ENCODE measurements at places on chromosomes 7 and 10.

- no peak overlapping the region for H3K4me3 ChIP-seq
- H3K36me3 ChIP-seq: no peaks in the 10 kb centered on the region
- no peak for DNase-seq
- H3K27me3 ChIP-seq: no peaks in the 10 kb centered on the region
- H3K27ac ChIP-seq: no peak overlapping the region
- H3K4me1 ChIP-seq: no peaks in the 10 kb centered on the region
Observed at GRCh38 chr10:20473023-20473760, 423.9 kb downstream of the NEBL start.

- H3K4me3 ChIP-seq: no peak overlapping the region
- no peak overlapping the region for H3K27ac ChIP-seq
- no peaks in the 10 kb centered on the region for H3K36me3 ChIP-seq
- no peak for DNase-seq
Observed at GRCh38 chr7:20742913-20743312, 43.8 kb downstream of the SP8 start.

DNA sequence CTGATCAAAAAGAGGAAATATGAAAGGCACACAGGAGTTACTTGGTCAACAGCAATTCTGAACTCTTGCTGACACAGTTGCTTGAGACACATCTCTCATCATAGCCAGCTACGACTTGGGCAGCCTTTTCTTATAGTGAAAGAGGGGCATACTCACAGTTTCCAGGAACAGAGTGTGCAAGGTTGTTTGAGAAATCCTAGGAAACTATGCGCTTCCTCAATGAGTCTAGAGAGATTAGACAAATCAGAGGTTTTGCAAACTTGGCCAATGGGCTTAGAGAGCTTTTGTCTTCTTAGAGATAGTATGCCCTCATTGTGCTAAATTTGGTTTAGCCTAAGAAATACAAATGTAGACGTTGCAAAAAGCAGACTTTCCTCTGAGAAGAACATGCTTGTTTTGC is 370.4 kb downstream of the HGF start:
- no peaks in the 10 kb centered on the region for H3K4me1 ChIP-seq
- no peaks in the 10 kb centered on the region for H3K36me3 ChIP-seq
- no peaks in the 10 kb centered on the region for H3K27me3 ChIP-seq
- DNase-seq: no peak
- H3K27ac ChIP-seq: no peak overlapping the region

DNA sequence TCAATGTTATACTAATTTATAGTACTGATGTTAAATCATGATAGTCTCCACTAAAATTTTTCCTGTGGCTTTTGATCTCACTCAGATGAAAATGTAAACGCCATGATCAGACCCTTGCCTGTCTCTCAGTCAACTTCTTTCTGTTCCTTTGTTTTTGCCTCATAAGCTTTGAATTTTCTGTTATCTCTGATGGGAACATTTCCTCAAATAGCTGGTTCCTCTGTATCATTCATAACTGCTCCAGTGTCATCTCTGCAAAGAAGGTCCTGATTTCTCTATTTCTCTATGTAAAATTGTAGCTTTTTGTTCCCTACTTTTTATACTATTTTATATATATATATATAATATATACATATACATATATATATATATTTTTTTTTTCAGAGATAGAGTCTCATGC is 67.5 kb downstream of the GPR141 start:
- H3K27me3 ChIP-seq: no peaks in the 10 kb centered on the region
- H3K4me3 ChIP-seq: no peak overlapping the region
- H3K36me3 ChIP-seq: no peaks in the 10 kb centered on the region
- DNase-seq: no peak
- H3K27ac ChIP-seq: no peak overlapping the region

DNA sequence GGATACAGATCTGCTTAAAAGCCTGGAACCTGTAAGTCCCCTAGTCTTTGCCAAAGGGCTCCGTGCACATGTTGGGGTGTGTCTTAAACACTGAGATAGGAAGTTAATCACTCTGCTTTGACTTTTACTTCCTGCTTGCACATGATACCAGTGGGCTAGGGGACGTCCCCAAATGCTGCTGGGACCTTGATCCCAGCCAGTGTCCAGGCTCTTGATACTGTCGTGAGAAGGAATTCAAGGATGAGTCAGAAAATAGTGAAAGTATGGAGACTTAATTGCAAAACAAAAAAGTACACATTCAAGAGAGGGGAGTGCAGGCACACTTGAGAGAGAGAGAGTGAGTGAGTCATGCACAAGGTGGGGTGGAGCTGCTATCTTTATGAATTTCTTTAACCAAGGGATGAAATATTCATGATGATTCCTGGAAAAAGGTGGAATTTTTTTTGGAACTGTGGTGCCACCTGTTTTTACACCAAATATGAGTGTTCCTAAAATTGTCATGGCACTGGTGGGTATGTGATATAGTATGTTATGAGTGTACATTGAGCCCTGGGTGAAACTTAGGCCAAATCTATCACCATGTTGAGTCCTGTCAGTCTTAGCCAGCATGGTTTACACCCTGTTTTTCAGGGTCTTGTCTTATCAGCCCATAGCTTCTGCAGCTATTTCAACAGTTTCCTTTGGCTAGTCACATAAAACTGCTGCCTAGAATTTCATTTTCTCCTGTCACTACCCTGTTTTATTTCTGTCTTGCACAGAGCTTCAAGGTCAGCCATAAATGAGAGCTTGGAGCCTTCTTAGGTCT is 88.3 kb upstream of the CYP26C1 start:
- H3K27ac ChIP-seq: no peak overlapping the region
- no peaks in the 10 kb centered on the region for H3K27me3 ChIP-seq
- H3K36me3 ChIP-seq: no peaks in the 10 kb centered on the region
- no peaks in the 10 kb centered on the region for H3K4me1 ChIP-seq
- no peak for DNase-seq

DNA sequence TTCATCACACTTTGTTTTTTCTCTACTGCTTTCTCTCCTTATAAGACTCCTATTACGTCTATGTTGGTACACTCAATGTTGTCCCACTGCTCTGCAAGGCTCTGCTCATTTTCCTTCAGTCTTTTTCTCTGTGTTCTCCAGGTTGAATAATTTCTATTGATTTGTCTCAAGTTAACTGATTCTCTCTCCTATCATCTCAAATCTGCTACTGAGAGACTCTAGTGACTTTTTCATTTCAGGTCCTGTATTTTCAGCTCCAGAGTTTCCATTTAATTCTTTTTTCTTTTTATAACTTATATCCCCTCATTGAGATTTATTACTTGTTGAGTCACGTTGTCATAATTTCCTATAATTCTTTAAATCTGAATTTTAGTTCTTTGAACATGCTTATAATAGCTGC is 100.9 kb downstream of the RNLS start:
- H3K4me3 ChIP-seq: no peak overlapping the region
- DNase-seq: no peak
- no peak overlapping the region for H3K27ac ChIP-seq
- no peaks in the 10 kb centered on the region for H3K36me3 ChIP-seq

- no peak overlapping the region for H3K4me3 ChIP-seq
- no peaks in the 10 kb centered on the region for H3K27me3 ChIP-seq
- no peaks in the 10 kb centered on the region for H3K4me1 ChIP-seq
- H3K27ac ChIP-seq: peak overlapping the region; percentile 28
- DNase-seq: no peak
Observed at GRCh38 chr10:91511549-91512330, 101.6 kb downstream of the HECTD2 start.

GRCh38 chr10:96577069-96577468 is 9.7 kb downstream of the TM9SF3 start:
- no peak overlapping the region for H3K4me3 ChIP-seq
- H3K36me3 ChIP-seq: peaks cover 9% of the 10 kb centered on the region
- no peaks in the 10 kb centered on the region for H3K27me3 ChIP-seq
- H3K4me1 ChIP-seq: peaks cover 59% of the 10 kb centered on the region
- DNase-seq: no peak

DNA sequence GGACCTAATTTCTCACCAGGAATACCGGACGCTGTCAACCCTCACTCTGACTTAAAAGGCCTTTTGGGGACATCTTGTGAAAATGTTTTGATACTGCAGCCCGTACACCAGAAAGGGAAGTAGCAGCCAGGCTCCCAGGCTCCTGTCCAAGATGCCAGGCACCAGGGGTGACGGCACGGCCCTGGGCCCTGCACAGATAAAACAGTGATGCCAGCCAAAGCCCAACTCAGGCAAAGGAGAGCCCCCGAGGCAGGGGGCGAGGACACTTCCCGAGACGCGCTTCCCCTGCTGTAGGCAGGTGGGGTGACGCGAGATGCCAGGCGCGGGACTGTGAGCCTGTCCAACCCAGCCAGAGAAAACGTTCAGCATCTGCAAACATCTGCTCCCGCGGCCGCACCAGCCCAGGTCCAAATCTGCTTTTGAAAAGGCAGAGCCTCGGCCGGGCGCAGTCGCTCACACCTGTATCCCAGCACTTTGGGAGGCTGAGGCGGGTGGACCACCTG is 15.7 kb downstream of the ZFAND2A start:
- H3K4me1 ChIP-seq: no peaks in the 10 kb centered on the region
- H3K27ac ChIP-seq: no peak overlapping the region
- no peak overlapping the region for H3K4me3 ChIP-seq
- H3K36me3 ChIP-seq: no peaks in the 10 kb centered on the region

- H3K27ac ChIP-seq: no peak overlapping the region
- DNase-seq: no peak
- H3K27me3 ChIP-seq: no peaks in the 10 kb centered on the region
Observed at GRCh38 chr10:14623931-14624330, 150.8 kb downstream of the FAM107B start.

DNA sequence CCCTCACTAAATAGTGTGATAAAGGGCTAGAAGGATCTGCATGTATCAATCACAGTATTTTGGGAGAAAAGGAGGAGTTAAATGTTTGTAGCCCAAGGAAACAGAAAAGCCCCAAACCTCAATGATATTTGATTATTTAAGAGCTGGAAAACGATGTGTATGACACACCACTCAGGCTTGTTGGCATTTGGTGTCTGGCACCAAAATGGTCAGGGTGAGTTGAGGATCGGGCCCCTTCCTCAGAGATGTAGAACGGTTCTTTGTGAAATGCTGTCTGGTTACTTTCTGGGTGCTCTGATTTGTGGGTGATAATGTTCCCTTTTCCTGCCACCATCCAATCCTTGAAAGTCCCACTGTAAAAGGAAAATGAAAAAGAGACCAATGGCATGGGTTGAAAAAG is 113.7 kb downstream of the CCDC3 start:
- no peak overlapping the region for H3K27ac ChIP-seq
- DNase-seq: no peak
- H3K4me1 ChIP-seq: no peaks in the 10 kb centered on the region
- no peak overlapping the region for H3K4me3 ChIP-seq
- no peaks in the 10 kb centered on the region for H3K36me3 ChIP-seq

DNA sequence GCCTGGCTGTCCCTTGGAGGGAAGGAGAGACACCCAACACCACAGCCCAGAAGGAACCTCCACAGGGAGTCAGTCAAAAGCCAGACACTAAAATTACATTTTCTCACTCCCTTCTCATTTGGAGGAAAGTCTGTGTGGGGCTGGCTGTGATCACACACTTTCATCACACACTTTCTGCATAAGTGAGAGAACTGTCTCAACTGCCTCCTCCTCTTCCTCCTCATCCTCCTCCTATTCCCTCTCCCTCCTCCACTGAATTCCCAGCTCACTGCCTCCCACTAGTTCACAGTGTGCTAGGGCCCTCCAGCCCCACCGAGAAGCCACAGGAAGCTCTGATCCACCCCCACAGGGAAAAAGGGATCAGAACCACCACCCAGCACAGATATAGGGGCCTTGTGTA is 91.6 kb downstream of the KCNMA1 start:
- no peaks in the 10 kb centered on the region for H3K36me3 ChIP-seq
- H3K27me3 ChIP-seq: no peaks in the 10 kb centered on the region
- H3K4me1 ChIP-seq: peaks cover 13% of the 10 kb centered on the region
- no peak overlapping the region for H3K27ac ChIP-seq
- H3K4me3 ChIP-seq: no peak overlapping the region

- H3K36me3 ChIP-seq: no peaks in the 10 kb centered on the region
- DNase-seq: no peak
- H3K4me1 ChIP-seq: no peaks in the 10 kb centered on the region
- H3K4me3 ChIP-seq: no peak overlapping the region
Observed at GRCh38 chr10:75959912-75960311, 528.5 kb downstream of the LRMDA start.

GRCh38 chr10:6114299-6114698 is 25.5 kb downstream of the RBM17 start:
- no peak overlapping the region for H3K4me3 ChIP-seq
- peaks cover 43% of the 10 kb centered on the region for H3K4me1 ChIP-seq
- H3K36me3 ChIP-seq: peaks cover 77% of the 10 kb centered on the region
- DNase-seq: no peak

- H3K27ac ChIP-seq: no peak overlapping the region
- no peaks in the 10 kb centered on the region for H3K4me1 ChIP-seq
- no peaks in the 10 kb centered on the region for H3K27me3 ChIP-seq
- no peaks in the 10 kb centered on the region for H3K36me3 ChIP-seq
- no peak for DNase-seq
- no peak overlapping the region for H3K4me3 ChIP-seq
Observed at GRCh38 chr7:11593322-11593721, 238.7 kb downstream of the THSD7A start.

DNA sequence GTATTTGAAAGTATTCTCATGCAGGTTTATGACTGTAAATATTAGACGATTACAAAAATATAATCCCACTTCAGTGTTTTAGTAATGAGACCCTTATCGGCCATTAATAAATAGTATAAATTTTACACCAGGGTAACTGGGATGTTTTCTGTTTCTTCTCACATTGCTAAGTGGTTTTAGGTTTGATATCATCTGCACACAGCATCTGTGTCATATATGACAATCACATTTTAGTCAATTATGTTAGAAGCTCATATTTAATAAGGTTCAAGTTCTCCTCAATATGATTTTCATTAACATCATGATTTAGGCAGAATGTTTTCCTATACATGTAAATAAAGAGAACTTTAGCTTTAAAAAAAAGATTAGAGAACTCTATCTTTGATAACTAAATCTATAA is 66.8 kb downstream of the ATAD1 start:
- no peak for DNase-seq
- no peaks in the 10 kb centered on the region for H3K4me1 ChIP-seq
- H3K27ac ChIP-seq: no peak overlapping the region

- DNase-seq: no peak
- no peaks in the 10 kb centered on the region for H3K36me3 ChIP-seq
- H3K4me3 ChIP-seq: no peak overlapping the region
- no peak overlapping the region for H3K27ac ChIP-seq
Observed at GRCh38 chr10:116879817-116880216, 30.5 kb downstream of the ENO4 start.

DNA sequence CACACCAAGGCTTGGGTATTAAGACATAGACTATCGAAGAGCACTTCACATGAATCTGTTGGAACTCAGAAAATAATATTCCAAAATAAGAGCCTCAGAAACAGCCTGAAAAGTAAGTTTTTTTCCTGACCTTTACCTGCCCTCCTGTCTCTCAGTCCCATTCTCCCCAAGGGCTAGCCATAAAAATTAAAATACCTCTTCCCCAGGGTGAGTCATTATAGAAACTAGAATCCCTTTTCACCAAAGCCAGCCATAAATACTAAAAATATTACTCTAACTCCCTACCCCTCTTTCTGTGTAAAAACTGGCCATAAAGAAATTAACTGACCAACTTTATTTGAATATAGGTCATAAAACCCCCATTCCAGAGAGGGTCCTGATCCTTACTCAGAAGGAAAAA is 87.9 kb upstream of the TMEM106B start:
- no peaks in the 10 kb centered on the region for H3K4me1 ChIP-seq
- no peak for DNase-seq
- no peaks in the 10 kb centered on the region for H3K36me3 ChIP-seq
- no peak overlapping the region for H3K27ac ChIP-seq
